ENCODE measurements at places on chromosomes 1 and 21.

GRCh38 chr1:36771660-36772284, 262.5 kb downstream of the GRIK3 start:
- no peak for DNase-seq

GRCh38 chr1:2020310-2020655, 1.1 kb downstream of the GABRD start:
- no peak for DNase-seq

- no peak for DNase-seq
These were observed 65.0 kb downstream of the PRSS38 start for GRCh38 chr1:227880342-227880924.

DNA sequence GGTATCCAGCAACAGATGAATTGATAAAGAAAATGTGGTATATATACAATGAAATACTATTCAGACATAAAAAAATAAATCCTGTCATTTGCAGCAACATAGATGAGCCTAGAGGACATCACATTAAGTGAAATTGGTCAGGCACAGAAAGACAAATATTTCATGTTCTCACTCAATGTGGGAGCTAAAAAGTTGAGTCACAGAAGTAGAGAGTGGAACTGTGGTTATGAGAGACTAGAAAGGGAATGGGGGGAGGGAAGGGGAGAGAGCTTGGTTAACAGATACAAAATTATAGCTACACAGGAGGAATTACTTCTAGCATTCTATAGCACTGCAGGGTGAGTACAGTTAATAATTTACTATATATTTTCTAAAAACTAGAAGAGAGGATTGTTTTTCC, 37.1 kb upstream of the SERPINC1 start:
- no peak for DNase-seq

GRCh38 chr1:93905051-93905450, 4.2 kb downstream of the GCLM start:
- no peak for DNase-seq

DNA sequence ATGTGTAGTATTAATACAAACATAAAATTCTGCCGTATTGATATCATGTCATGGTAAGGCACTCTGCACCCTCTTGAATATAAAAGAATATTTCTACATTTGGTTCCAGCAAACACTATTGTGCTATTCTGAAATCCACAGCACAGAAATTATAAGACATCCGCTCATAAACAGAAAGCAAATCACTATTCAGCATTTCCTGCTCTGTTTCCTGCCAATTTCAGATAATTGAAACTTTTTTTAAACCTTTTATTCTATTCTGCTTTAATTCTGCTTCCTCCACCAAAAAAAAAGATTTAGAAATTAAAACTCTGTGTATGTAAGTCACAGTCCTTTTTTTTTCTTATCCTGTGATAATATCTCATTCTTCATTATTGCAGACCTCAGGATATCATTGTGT, 39.6 kb upstream of the PLEKHO1 start:
- DNase-seq: no peak

- DNase-seq: no peak
These were observed 246.2 kb downstream of the MRPL39 start for GRCh38 chr21:25361097-25361496.

DNA sequence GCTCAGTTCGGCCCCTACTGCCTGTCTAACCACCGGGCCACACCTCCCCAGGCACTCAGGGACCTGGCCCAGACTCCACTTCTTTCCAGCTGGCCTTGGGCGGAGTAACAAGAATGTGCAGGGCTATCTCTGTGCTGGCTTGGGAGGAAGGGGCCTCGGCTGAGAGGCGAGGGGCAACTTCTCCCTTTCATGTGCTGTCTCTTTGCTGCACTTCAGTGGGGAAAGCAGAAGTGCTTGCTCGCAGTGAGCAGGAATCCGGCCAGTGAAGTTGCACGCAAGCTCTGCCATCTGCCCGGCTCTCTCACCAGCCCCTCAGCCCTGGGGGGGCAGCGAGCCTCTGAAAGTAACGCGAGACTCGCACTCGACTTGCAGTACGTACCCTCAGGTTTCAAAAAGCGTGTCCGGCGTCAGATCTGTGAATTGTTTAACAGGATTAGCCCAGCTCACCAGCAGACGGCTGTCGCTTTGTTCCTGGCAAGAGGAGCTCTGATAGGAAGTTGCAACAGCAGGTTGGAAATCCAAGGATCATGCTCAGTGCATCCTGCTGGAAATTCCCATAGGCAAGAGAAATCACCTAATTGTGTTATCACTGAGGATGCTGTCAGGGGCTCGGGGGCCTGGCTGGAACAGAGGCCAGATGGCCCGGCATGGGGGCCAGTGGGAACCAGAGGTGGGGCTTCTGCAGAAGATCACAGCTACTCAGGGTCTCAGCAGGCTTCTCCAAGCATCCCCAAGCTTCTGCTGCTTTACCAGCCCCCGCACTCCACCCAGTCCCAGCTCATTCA, 221.1 kb downstream of the NPHP4 start:
- DNase-seq: no peak

GRCh38 chr1:117635805-117636204, 30.0 kb downstream of the TENT5C start:
- DNase-seq: no peak

DNA sequence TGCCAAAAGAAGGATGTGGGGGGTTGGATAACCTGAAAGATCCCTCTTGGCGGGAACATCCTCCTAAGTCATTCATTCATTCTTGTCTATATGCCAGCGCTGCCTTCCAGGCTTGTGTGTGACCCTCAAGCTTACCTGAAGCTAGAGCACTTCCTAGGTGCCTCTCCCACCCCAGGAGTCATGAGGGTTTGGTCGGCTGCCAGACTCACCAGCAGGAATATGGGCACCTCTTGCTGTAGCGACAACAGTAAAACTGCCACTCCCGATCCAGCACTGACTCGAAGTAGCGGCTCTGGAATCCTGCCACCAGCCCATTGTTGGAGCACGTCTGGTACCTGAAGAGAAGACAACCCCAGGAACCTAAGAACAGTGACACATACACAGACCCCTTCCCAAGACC, 15.0 kb downstream of the DPT start:
- DNase-seq: no peak

GRCh38 chr21:25550352-25551120, 56.7 kb downstream of the MRPL39 start:
- DNase-seq: no peak

GRCh38 chr1:23422241-23422877, 2.2 kb downstream of the TCEA3 start:
- peak; percentile 65 for DNase-seq

DNA sequence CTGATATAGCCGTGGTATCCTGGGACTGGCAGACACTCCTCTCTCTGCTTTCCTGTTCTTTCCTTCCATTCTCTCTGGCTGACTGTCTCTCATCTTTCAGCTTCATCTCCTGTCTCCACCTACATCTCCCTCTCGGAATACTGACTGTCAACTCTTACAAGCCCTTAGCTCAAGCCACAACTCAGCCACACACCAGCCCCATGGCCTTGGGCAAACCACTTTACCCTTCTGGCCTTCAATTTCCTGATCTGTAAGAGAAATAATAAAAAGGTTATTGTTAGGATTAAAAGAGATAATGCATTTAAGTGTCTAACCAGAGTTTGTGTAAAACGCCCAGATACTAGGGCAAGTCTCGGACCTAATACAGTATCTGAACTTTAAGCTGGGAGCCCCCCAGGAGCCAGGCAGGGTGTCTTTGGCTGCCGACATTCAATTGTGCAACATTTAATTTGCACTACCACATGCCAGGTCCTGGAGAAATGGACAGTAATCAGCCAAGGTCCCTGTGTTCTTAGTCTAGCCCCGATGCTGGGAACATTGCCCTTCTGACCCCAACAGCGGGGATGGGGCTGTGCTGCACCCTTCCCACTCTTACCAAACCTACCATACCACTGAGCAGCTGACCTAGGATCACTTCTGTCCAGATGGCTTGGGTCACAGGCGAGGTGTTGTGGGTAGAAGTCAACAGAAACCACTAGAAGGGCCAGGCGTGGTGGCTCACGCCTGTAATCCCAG, 5.1 kb downstream of the ECHDC2 start:
- peak; percentile 40 for DNase-seq

GRCh38 chr1:224864006-224864405, 65.5 kb upstream of the DNAH14 start:
- no peak for DNase-seq

All from gastrocnemius medialis (tissue), 4 donors.